ENCODE measurements at places on chromosomes 4 and X. TPM values are rescaled to one million over a fixed set of nuclear protein-coding genes. Genes with fewer than 3 reads are reported as not detected.

GABRG1 gene
- total RNA-seq: not detected

GRCh38 chr4:62881901-62882300 is 1527.3 kb downstream of the TECRL start:
- DNase-seq: no peak

DNA sequence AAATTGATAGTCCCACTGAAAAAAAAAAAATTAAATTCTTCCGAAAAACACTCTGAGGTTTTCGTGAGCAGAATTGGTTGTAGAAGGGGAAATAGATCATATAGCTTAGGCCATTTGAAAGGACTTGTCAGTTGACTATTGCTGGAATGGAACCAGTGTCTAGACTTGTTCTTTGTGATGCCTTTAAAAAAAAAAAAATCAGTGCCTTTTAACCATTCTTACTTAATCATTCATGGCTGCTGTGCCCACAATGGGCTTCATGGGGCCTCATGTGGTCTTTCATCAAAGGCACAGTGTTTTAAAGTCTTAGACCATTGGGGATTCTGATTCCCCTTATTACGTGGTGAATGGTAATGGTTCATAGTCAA is 139.3 kb downstream of the AFF1 start:
- no peak for DNase-seq

DNA sequence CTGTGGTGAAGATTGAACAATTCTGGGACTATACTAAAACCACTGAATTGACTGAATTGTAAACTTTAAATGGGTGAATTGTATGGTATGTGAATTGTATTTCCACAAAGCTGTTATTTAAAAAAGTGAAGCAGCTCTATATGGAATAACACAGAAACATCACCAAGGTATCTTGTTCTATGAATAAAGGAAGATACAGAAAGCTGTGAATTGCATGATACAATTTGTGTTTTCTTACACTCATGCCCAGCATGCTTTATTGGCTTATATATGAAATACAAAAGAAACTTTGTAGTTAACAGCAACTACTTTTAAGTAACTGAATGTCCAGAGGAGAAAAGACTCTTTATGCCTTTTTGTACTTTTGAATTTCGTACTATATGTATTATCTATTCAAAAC is 11.5 kb downstream of the CBR4 start:
- no peak for DNase-seq

GRCh38 chrX:57951666-57952319 is 41.5 kb upstream of the ZXDA start:
- DNase-seq: peak; percentile 26

FGF2 gene
- 1.9 TPM for total RNA-seq

DNA sequence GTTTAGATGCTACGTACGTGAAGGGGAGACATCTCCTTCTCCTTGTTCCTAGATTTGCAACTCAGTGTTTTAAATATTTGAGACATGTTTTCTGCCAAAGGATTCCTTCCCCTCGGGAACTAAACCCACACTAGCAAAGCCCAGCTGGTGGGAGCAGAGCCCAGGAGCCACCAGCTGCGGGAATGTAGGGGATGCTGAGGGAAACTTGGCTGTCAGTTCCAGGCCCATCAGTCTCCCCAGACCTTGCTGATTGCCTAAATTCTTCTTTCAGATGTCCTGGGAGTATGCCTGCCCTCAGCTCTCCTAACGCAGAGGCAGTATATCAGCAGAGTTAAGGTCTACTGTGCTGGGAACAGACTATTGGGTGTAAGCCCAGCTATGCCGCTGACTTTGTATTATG is 630.0 kb upstream of the TENM3 start:
- no peak for DNase-seq

AFM gene
- not detected for total RNA-seq

- no peak for DNase-seq
Observed at GRCh38 chr4:9918484-9918883, 102.8 kb downstream of the SLC2A9 start.

- no peak for DNase-seq
Observed at GRCh38 chr4:163991298-163991865, 496.9 kb downstream of the TMA16 start.

REPS2 gene
- 37.0 TPM for total RNA-seq

Data from transverse colon (tissue), 4 donors.